ENCODE measurements at places on chromosomes 7 and 10. TPM values are rescaled to one million over a fixed set of nuclear protein-coding genes. Genes with fewer than 3 reads are reported as not detected.

DNA sequence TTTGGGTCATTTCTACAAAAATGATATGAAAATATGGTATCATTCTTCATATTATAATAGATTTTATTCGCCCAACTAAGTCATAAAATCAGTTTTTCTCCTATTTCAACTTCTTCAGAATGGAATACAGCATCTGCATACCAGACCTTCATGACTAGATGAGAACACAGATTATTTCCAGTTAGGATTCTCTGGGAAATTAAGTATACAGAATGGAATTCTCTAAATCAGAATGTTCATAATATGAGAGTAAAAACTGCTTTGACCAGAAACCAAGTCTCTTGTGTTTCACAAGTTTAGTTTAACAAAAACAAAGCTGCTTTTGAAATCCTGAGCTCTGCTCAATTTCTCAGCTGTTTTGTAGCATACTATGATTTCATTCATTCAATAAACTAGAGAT lies 160.3 kb upstream of the SEMA3A start:
- DNase-seq, result no peak

DNA sequence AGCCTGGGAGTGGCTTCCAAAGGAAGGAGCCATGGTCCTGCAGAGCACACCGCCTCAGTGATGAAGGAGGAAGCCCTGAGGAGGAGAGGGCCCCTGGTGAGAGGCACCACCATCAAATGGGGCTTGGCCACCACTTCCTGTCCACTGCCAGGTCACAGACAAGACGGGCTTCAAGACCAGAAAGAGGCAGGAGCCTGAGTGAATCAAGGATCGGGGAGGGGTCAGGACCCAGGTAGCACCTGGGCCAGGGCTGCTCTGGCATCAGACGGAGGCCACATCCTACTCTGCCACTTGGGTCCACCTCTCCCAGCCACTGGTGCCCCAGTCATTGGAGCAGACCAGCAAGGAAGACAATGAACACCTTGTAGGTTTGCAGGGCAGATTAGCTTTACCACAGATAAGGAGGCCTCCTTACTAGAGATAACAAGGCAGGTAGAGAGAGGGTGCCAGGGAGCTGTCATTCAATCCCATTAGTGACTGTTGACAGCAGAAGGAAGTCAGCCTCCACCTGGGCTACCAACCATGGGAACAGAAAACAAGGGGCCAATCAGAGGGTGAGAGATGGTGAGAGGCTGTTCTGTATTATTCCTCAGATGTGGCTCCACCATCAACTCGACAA lies 143.4 kb downstream of the TNS3 start:
- no peak for DNase-seq

DNA sequence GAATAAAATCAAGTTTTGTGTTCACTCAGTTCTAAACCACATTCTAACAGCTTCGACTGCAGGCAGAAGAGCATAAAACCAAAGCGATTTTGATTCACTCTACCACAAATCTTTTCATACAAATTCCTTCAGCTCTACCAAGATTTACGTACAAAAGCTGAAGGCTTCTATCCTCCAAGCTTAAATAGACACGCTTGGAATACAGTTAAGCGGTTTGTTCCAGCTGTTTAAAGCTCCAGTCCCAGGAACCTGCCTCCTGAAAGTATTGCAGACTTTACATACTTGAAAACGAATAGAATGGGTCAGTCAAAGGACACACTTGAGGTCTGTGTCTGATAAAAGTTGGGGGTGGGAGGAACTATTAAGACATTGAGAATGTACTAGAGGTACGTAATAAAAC lies 102.9 kb downstream of the MPP7 start:
- DNase-seq, result no peak

DNA sequence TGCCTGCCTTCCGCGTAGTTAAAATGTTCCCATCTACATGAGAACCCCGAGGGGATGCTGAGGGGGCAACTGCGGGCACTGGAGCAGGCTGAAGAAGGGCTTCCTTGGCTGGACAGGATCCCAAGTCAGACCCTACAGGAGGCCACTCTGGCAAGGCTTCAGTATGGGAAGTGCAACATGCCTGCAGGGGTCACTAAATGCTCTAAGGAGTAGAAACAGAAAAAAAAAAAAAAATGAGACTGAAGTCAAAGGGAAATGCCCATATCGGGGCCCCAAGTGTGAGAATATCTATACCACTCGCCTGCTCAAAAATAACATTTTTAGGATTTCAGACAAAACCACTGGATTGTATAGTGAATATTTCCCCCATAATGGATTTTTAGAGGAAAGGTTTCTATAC lies 33.5 kb downstream of the FAM204A start:
- DNase-seq, result no peak

GRCh38 chr7:28986028-28986764 lies 28.1 kb upstream of the TRIL start:
- DNase-seq, result no peak

- DNase-seq, result no peak
Observed at GRCh38 chr10:102404361-102405107, 9.0 kb downstream of the NFKB2 start.

DNA sequence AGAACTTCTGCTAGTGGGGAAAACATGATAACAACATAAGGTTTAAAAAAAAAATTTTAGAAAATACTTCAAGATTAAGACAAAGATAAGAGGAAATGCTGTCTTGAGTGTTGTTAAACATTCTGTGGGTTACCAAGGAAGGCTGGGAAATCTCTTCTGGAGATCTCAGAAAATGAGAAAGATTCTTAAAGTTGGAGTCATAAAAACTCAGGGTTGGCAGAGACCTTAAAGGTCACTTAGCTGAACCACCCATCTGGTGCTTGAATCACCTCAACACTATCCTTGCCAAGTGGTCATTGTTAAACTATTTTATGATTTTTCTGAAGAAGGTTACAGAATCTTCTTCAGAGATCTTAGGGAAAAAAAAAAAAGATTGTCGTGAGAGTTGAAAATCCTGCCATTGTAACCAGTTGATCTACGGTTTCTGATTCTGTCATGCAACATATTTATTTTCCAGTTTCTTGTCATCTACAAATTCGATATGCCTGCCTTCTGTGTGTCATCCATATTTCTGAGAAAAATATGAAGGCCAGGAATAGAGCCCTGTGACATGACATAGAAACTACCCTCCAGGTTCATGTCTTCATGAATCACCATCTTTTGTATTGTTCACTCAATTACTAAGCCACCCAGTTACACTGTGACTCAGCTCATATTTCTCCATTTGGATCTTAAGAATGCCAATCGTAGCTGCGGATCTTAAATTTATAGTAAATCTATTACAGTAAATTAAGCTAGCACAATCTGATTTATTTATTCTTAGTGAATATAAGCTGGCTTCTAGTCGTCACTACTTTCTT lies 179.2 kb downstream of the ST7 start:
- DNase-seq, result no peak

DNA sequence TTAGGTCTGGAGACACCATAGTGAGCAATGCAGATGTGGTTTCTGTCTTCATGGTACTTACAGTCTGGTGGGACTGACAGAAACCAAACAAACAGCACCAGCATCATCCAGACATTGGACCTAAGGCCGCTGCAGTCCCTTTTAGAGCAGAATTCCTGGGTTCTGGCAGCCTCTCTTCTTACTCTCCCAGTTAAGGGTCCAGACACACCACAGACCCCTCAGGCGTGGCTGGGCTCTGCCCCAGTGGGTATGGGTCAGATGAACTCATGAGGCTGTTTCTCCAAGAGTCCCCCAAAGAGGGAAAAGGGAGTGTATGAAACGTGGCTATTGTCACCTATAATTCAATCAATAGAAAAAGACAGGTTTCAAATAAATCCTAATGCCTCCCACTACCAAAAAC lies 31.3 kb downstream of the PRLHR start:
- no peak for DNase-seq

GRCh38 chr10:16816171-16816570 lies 1.1 kb downstream of the RSU1 start:
- DNase-seq, result no peak

DNA sequence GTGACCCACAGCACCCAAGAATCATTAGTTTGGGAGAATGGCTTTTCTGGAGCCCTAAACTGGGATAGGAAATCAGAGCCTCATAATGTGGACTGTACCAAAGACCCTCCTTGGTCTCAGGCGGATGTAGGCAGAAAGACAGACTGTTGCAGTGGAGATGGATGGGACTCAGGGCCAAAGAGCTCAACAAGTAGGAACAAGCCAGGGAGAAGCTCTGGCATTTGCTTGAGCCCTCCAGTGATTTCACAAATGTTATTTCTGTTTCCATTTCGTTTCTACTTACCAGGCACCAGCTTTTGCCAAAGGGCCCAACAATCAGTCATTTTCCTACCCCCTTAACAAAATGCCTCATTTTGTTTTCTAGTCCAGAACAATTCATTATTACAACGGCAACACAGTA lies 762.7 kb downstream of the KCNMA1 start:
- DNase-seq, result no peak

DNA sequence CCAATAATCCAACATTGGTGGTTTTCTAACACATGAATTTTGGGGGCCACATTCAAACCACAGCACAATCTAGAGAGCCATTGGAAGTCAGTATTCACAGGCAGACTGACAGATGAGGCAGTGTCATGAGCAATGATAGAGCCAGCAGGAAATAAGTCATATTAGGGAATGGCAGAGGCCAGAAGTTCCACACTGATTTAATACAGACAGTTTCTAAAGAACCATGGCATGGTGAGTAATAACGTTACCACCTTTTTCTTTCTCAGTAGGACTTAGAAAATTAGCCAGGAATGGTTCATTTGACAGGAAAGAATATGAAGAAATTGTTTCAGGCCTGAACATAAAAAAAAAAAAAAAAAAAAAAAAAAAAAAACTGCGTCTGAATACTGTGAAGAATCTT lies 210.3 kb downstream of the GPAM start:
- DNase-seq, result no peak

DNA sequence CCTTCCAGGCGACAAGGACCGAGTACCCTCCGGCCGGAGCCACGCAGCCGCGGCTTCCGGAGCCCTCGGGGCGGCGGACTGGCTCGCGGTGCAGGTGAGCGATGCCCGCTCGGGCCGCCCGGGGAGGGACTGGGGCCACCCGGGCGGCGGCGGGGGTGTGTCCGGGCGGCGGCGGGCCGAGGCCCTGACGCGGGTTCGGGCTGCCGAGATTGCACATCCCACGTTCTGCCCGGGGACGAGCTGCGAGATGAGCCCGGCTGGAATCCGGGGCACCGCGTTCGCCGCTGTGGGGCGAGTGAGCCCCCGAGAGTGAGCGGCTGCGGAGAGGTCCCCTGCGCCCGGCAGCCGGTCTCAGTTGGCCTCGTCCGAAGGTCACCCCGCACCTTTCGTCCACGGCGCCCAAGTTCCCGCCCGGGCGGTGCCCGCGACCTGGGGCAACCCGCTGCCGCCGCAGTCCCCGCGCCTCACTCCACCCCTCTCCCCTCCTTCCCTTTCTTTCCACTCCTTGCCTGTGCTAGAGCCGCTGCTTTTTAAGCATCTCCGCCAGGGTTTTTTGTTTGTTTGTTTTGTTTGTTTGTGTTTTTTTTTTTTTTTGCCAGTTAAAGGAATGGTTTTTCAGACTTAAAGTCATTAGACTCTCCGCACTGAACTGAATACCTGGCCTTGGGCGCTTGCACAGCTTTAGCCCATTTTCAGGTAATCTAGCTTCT lies 515 bp downstream of the RALA start:
- DNase-seq, result no peak

GRCh38 chr7:143454091-143454680 lies 10.9 kb downstream of the TAS2R60 start:
- no peak for DNase-seq

DNA sequence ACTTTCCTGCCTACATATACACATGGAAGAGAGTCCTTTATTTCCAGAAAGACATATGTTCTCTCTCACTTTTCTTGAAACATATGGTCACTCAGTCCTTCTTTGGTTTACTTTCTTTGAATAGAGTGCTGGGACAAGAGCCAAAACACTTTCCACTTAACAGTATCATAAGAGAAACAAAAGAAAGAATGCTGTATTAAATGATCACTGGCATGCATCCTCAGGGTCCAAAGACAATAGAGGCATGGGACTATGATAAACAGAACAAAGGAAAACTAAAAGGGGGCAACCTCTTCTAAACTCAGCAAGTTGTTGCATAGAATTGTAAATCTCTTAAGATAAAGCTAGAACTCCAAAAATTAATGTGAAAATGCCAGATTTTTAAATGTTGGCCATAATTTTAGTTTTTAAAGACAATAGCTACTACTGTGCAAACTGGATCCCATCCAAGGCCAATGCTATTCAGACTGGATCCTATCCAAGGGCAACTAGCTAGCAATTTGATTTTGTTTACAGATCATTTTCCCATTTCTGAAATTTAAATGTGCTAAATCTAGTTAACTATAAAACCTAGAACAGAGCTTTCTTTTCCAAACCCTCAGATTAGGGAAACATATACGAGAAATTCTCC lies 687.5 kb downstream of the SORCS3 start:
- peak; percentile 59 for DNase-seq

DNA sequence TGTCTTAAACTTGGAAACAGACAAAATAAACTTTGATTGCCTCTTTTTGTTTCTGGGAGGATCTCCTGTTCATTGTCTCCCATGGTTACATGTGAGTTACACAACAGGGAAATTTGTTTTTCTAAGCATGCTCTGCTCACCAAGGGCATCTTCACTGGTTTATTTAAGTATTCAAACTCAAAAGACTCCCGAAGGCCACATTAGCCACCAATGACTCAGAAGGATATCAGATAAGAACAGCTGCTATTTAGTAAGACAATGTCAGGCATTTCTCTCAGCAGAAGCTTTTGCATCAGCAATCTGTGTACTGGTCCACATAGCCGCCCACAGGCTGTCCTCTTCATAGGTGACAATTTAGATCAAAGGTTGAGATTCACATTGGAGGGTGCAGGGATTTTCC lies 19.3 kb downstream of the OR6B1 start:
- DNase-seq, result no peak

- no peak for DNase-seq
Observed at GRCh38 chr7:16080131-16080530, 341.2 kb downstream of the CRPPA start.

DNA sequence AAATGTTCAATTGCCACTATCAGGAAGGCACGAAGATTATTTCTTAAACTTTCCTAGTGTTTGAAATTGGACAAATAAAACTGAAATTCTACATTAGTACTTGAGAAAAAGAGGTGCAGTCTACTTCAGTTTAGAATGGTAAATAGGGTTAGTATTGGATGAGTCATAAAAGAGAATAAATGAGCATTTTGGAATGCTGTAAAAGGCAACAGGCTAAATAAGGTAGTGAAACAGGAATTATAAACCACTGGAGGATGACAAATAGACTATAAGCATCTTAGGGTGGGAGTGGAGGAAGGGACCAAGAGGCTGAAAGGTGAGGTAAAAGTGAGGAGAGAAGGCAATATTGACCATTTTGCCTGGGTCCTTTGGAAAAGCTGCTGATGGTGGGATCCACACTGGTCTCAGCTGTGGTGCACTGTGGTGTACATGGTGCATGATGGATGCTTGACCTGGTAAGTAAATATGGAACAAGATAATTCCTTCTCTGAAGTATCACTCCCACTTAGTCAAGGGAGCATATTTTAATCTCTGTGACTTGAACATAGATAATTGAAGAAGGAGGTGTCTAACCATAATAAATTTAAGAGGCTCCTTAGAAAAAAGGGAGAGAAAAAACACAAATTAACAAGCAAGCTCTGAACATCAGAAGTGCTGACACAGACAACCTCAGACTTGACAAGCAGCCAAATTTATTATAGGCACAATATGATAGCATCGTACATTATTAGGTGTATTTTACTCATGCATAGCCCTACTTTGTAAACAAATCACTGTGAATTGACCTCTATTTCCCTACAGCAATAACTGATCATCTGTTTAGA lies 76.4 kb upstream of the SCIN start:
- no peak for DNase-seq

The MPP7 gene
- 8.2 TPM for polyA plus RNA-seq

The CALHM2 gene
- 14.4 TPM for polyA plus RNA-seq

The HDAC9 gene
- 8.8 TPM for polyA plus RNA-seq

The ICA1 gene
- 50.7 TPM for polyA plus RNA-seq

The TRIM74 gene
- polyA plus RNA-seq, result 1.9 TPM

The CRTAC1 gene
- polyA plus RNA-seq, result 22.0 TPM

The C10orf105 gene
- 0.13 TPM for polyA plus RNA-seq
